ENCODE measurements at places on chromosomes 6 and 20.

GRCh38 chr6:6678811-6679210 lies 90.3 kb downstream of the LY86 start:
- no peak for DNase-seq

DNA sequence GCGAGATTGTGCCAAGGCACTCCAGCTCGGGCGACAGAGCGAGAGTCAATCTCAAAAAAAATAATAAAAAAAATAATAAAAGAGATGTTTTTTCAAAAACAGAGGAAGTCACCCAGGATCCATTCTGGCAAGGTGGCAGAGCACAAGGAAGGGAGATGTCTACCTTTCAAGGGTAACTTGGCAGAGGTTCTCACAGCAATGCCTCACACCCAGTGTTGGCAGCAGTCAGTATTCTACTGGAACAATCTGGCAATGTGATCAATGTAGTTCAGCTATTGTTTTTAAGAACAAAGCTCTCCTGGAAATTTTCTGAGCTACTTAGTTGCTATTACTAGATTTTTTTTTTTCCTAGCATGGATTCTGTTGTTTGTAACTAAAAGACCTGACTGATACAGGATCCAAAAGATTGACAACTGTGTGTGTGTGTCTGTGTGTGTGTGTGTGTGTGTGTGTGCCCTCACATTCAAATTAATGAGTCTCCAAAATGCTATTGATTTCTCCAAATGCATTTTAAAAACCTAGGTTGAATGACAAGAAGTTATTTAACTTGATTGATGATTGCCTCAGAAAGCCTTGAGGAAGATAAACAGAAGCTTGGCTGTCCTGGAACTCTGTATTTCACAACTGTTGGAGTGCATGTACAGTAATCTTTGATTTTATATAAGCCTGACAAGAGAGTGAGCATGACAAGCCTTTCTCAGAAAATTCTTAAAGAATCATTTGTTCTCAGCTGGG lies 114.1 kb upstream of the RREB1 start:
- DNase-seq, result no peak

- DNase-seq, result no peak
These were observed 78.2 kb upstream of the ARID1B start for GRCh38 chr6:156699017-156699421.

- DNase-seq, result no peak
These were observed 92.7 kb downstream of the CD40 start for GRCh38 chr20:46210672-46211330.

GRCh38 chr6:4613795-4614194 lies 162.4 kb upstream of the CDYL start:
- no peak for DNase-seq

DNA sequence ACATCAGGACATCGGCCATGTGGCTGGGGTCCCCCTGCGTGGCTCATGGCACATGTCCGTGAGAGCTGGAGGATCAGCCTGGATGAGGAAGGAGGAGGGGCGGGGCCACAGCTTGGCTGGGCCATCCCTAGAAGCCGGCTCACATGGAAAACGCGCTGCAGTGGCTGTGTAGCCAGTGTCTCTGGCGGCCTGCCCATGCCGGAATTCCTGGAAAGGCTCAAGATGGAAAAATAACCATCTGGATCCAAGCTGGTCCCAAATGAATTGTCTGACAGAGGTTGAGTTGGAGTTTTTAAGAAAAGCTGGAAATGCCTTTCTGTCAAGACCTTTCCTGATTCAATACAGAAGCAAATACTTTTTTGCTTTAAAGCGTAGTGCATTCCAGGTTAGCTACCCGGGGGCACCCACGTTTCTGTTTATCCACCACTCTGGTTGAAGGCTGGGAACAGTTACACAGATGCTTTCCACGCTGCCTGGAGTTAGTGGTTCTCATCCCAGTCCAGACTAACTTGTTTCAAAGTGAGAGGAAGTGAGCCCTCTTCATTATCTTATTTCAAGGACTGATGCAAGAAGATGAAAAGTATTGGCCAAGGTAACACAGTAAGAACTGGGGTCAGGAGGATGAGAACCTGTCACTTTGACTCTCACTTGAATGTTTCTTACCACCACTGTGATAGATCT lies 99.0 kb downstream of the GMPR start:
- DNase-seq, result no peak

GRCh38 chr6:148343047-148343782 lies 577 bp downstream of the SASH1 start:
- no peak for DNase-seq

GRCh38 chr20:3768342-3769130 lies 983 bp upstream of the ADISSP start:
- peak; percentile 86 for DNase-seq

GRCh38 chr20:38393259-38393658 lies 41.9 kb downstream of the SNHG17 start:
- no peak for DNase-seq

DNA sequence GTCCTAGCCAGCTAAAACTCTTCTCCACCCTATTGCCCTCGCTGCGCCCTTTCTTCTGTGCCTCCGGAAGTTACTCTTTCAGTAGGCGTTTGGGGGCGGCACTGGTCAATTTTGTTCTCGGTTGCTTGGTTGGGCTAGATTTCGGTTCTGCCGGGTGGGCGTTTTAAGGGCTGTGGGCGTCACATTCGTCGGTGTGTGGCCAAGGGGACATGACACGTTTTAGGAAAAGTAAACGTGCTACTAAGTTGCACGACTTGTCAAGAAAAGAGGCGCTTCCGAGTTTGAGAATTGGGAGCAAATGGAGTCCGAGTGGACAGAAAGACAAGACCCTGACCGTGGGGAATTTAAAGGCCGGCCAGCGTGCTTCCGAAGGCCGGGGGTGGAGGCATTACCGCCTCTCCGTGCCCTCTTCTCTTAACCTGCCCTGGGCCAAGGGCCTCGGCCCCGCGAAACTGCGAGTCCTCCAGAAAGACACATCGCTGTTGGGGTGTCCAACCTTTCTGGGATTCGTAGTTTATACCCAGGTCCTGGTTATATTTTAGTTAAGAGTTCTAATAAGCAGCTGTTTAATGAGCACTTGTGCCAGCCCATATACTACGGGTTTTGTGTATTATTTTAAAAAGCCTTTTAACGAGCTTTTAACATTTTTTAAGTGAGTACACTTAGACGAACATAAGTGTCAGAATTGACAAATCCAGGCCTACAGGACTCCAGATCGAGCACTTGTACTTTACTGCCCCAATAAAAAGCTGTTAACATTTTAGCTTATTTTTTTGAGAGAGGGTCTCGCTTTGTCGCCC lies 664 bp upstream of the BAG6 start:
- DNase-seq, result peak; percentile 89

GRCh38 chr20:32667027-32667426 lies 6.7 kb downstream of the C20orf203 start:
- DNase-seq, result no peak

- DNase-seq, result no peak
These were observed 127.4 kb downstream of the PFDN4 start for GRCh38 chr20:54335299-54335698.

DNA sequence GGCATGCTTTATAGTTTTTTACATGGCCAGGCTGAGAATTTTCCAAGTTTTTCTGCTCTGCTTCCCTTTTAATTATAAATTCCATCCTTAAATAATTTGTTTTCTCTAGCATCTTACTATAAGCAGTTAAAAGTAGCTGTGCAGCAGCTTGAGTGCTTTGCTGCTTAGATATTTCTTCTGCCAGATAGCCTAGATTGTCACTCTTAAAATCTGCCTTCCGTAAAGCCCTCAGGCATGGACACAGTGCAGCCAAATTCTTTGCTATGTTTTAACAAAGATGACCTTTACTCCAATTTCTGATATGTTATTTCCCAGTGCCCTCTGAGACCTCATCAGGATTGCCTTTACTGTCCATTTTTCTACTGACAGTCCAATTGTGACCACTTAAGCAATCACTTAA lies 92.6 kb upstream of the SGK1 start:
- DNase-seq, result no peak

DNA sequence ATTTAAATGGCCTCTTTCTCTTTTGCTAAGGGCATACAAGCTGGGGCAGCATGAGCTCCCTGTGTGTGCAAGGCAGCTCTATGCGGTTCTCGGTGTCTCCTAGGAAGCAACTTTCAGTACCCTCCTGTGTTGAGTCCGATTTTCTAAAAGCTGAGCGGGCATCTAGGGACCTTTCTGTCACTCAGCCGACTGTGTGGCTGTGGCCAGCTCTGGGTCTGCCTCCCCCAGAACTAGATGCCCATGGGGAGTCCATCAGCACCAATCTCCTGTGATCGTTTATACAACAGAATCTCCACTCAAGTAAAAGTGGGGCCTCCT lies 7.5 kb downstream of the NELFCD start:
- DNase-seq, result no peak

GRCh38 chr6:4010048-4010447 lies 68.9 kb downstream of the FAM217A start:
- no peak for DNase-seq

DNA sequence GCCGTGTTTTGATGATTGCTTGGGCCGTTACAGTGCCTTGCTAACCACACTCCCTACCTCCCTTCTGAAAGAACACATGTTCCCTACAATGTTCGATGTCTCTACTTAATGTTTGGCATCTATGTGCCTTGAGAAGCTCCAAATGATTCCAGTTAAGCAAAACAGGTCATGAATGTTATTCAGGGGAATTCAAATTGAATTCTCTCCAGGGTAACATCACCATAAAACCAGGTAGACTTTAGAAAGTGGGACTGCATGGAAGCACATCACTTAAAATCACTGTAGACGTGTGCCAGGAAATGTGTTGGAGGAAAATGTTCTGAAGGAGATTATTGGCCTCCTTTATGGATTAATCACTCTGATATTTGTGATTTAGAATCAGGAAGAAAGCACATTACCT lies 128.1 kb downstream of the ADAT2 start:
- no peak for DNase-seq

DNA sequence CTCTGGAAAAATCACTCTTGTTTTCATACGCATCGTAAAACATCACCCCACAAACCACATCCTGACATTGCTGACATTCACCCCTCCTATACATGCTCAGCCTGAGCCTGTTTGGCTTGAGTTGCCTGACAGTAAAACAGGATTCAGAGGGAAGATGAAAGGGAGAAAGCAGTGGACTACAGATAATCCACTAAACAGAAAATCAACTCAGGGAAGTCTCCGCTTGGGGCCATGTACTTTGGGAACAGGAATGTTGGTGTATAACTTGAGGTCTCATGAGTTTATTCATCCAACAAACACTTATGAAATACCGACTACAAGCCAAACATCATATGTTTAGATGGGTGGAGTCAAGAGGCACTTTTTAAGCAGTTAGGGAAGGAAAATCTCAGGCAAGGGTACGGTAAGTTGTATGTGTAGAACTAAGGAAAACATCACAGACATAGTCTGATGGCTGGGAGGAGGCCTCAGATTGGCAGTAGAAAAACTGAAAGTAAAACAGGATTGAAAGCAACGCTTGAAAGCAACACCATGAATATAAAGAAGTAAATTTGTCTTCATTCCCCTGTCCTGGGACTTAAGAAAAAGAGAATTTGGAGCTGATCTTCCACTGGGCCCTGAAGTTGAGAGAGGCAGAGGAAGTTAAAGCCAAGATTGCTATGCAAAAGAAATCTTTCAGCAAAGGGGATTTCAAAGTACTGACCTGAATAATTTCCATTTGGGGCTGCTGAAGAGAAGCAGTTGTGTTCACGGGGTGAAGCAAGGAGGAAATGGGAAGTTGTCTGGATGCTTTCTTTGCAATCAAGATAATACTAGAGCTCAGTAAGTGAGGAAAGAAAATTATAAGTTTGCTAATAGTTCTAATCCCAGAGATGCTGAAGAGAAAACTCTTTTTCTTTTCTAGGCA lies 28.8 kb downstream of the PDE7B start:
- DNase-seq, result peak; percentile 27

- no peak for DNase-seq
These were observed 87.1 kb downstream of the TRMT6 start for GRCh38 chr20:5863040-5863833.

- DNase-seq, result peak; percentile 53
These were observed 58.2 kb downstream of the TRIM27 start for GRCh38 chr6:28865401-28866204.

DNA sequence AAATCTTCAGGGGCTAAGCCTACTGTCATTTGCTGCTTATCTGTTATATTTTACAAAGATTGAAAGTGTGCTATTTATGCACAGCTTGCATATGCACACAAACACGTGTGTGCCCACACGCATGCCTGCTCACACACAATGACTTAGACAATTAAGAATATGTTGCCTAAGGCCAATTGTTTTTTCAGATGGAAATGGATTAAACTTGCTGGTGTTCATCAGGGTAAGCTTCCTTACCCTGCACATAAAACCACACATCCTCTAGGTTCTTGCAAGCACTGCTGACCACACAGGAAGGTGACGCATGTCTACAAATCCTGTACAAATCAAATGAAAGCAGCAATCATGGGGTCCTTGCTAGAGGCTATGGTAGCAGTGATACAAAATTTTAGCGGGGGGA lies 58.4 kb downstream of the GJA10 start:
- peak; percentile 44 for DNase-seq

- no peak for DNase-seq
These were observed 662 bp upstream of the SLC9A8 start for GRCh38 chr20:49811825-49812506.

- no peak for DNase-seq
These were observed 3.9 kb downstream of the ATXN1 start for GRCh38 chr6:16757332-16757731.

GRCh38 chr6:51265426-51265825 lies 446.8 kb downstream of the TFAP2B start:
- no peak for DNase-seq

- no peak for DNase-seq
These were observed 112.2 kb downstream of the SYCP2 start for GRCh38 chr20:59821201-59821600.

DNA sequence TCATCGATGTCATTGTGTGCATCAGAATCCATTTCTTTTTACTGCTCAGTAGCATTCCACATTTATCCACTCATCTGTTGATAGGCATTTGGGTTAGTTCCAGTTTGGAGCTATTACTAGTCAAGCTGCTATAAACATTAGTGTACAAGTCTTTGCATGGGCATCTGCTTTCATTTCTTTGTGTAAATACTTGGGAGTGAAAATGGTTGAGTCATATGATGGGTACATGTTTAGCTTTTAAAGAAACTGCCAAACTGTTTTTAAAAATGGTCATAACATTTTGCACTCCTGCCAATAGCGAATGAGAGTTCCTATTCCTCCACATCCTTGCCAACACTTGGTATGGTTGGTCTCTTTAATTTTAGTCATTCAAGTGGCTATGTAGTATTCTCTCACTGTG lies 21.2 kb upstream of the SLC22A2 start:
- DNase-seq, result no peak

DNA sequence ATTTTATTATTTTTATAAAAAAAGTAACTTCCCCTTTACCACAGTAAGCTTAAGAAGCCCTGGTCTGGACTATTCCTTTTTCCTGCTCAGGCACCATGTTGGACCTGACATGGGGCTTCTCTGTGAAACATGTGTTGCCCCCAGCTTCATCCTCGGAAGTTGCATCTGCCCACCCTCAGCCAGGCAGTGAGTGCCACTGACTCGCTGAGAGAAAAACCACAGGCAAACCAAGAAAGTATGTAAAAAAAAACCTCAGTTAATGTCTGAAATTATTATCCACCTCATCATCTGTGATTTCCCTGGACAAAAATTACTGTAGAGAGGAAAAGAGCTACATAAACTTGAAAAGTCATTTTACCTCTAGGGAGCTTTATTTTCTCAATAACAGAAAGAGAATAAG lies 109.9 kb upstream of the MCHR2 start:
- DNase-seq, result no peak

GRCh38 chr20:38888059-38888831 lies 38.0 kb upstream of the FAM83D start:
- no peak for DNase-seq
